Activated T-cell treated with anti-CD3 and anti-CD28 coated beads, Interleukin-2, amount 50 U/mL, for 72 hours (primary cell): ENCODE measurements at places on chromosomes 1 and 21. TPM values are rescaled to one million over a fixed set of nuclear protein-coding genes. Genes with fewer than 3 reads are reported as not detected.

DNA sequence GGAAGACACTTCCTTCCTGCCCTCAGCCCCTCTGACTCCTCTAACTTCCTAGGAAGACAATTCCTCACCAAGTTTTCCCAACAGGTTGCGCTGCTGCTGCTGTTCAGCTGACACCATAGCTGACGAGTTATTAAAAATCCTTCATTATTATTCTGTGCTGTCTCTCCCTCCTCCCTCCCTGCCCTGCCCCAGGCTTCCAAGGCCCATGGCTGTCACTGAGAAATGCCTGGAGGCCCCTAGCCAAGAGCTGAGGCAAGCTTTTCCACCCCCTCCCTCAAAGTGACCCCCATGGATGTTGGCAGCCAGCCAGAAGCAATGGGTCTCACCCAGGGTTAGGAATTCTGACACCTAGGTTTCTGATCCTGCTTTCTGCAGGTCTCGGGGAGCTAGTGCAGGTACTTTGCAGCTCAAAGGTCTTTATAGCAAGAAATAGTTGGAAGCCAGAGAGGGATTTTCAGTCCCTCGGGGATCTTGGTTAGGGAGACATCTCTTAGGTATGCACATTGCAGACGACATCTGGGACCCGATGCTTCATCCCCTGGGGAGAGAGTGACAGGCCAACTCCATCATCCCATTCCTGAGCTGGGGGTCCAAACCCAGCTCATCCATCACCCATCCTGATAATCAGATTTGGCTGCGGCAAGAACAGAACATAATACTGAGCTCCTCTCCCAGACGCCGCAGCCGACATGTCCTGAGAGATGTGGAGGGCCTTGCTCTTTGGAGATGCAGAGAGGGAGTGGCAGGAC is 65.0 kb downstream of the KIRREL1 start:
- H3K27me3 ChIP-seq, result peaks cover 9% of the 10 kb centered on the region
- H3K27ac ChIP-seq, result no peak overlapping the region
- H3K4me1 ChIP-seq, result no peaks in the 10 kb centered on the region
- DNase-seq, result no peak
- H3K4me3 ChIP-seq, result no peak overlapping the region
- H3K36me3 ChIP-seq, result no peaks in the 10 kb centered on the region

DNA sequence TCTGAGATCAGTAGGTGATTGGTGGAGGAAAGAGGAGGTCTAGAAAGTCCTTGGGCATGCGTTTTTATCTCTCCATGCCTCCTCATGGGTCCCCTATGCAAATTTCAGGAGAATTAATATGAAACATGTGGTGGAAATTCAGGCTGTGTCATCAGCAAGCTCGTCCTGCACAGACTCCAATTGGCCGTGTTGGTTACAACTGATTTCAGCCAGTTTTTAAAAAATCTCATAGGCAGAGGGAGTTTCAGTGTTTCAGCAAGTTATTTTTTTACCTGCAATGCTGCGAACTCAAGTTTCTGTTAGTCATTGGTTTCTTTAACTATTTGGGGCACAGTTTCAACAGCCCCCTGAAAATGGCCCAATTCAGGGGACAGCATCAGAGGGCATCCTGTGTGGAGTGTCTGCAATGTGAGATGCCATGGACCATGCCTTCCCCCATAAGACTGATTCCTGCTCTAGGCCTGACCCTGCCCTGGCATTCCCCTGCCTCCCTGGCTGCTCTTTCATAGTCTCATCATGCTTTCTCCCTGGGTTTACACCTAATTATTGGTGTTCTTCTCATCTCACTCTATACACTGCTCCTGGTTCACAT is 59.9 kb downstream of the C1orf198 start:
- H3K27ac ChIP-seq, result no peak overlapping the region
- H3K4me3 ChIP-seq, result no peak overlapping the region
- H3K36me3 ChIP-seq, result peaks cover 6% of the 10 kb centered on the region
- DNase-seq, result no peak
- H3K27me3 ChIP-seq, result no peaks in the 10 kb centered on the region
- no peaks in the 10 kb centered on the region for H3K4me1 ChIP-seq

DNA sequence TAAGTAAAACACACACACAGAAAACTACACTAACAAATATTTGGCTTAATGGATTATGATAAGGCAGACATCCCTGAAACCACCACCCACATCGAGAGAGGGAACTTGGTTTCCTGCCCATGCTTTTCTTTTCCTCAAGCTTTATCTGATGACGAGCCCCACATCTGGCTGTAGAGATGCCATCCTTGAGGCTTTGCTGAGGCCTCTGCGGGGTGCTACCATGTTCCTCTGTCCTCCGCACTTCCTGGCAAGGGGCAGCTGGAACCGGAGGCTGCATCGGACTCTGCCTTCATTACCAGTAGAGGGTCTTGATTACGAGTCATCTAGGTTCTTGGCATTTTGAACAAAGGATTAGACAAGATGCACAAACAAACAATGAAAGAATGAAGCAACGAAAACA is 21.7 kb upstream of the C1orf174 start:
- DNase-seq, result no peak
- peaks cover 20% of the 10 kb centered on the region for H3K4me1 ChIP-seq
- no peak overlapping the region for H3K27ac ChIP-seq
- H3K4me3 ChIP-seq, result peak overlapping the region; percentile 65

TMEM51 gene
- total RNA-seq, result not detected

CAPZA1 gene
- 228 TPM for total RNA-seq

- no peaks in the 10 kb centered on the region for H3K27me3 ChIP-seq
- peaks cover 49% of the 10 kb centered on the region for H3K4me1 ChIP-seq
- H3K27ac ChIP-seq, result peak overlapping the region; percentile 10
- H3K4me3 ChIP-seq, result no peak overlapping the region
Observed at GRCh38 chr1:114330451-114330983, 176.8 kb upstream of the SYT6 start.

DNA sequence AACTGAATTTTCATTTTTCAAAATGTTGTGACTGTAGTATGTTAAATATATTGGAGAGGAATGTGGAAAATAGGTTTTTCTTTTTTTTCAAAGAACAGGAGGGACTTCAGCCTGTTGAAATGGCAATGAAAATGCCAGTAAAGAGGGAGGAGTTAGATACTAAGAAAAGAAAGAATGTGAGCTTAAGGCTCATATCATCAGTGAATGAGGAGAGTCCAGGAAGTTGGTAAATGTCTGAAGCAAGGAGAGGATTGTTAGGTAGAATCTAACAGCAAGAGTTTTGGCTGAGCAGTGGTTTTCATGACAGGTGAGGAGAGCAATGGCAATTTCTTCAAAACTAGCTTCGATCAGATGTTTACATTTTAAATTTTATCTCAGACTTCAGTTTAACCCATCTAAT is 43.0 kb downstream of the PLA2G4A start:
- no peak overlapping the region for H3K27ac ChIP-seq
- peaks cover 10% of the 10 kb centered on the region for H3K4me1 ChIP-seq
- DNase-seq, result no peak
- no peaks in the 10 kb centered on the region for H3K27me3 ChIP-seq
- H3K4me3 ChIP-seq, result no peak overlapping the region

OPRD1 gene
- total RNA-seq, result not detected

DNA sequence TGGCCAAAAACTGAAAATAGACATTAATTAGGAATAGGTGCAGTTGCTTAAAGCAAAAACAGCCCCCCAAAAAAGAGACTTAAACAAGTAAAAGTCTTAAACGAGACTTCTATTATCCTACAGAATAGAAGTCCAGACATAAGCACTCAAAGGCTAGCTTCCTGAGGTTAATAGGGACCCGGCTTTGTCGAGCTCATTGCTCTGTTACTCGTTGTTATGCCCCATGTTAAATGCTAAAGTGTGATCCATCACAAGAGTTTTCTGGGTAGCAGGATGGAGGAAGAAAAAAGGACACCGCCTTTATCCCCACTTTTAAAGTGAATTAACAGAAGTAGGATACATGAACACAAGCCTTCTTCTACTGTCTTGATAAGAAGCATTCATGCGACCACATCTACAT is 10.6 kb downstream of the CD1D start:
- DNase-seq, result no peak
- no peaks in the 10 kb centered on the region for H3K36me3 ChIP-seq
- no peak overlapping the region for H3K27ac ChIP-seq

DNA sequence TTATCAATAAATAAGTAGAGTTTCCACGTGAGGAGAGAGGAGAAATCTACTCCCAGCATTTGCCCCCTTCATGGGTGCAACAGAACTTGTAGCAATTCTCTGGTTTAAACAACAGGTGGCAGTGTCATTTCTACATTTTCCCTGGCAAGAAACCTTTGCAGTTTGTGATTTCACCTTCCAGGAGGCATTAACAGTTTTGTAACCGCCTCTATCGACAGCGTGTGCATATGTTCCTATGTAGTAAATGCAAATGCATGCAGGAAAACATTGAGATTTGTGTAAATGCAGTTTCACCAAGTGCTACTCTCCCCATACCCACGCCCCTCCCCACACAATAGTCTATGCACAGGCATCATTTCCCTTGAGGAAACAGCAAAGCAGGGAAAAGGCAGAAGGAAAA is 494.7 kb downstream of the SMYD3 start:
- H3K27me3 ChIP-seq, result no peaks in the 10 kb centered on the region
- H3K27ac ChIP-seq, result no peak overlapping the region
- DNase-seq, result no peak
- no peak overlapping the region for H3K4me3 ChIP-seq

DNA sequence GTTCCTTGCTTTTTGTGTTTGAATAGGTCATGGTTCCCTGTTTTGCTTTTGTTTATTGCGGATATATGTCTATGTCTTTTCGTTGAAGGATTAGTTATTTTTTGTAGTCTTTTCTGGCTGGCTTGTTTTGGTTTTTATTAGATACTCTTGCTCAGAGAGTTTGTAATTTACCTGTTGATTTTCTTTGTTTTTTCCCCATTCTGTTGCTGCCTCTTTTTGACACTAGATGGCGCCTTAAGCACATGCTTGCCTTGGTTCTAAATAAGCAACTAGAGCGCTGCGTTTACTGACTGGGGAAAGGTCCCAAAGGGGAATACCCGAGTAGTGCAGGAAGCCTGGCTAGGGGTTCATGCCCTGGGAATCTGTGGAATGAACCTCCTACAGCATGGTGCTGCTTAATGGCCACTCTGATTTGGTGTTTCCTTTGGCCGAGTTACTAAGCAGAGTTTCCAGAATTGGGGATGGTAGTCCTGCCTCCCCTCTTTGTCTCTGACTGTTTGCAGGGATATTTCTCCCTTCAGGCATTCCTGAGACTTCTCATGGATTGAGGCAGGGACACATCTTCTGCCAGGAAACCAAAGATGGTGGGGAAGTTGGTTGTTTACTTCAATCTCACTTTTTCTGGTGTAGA is 143.2 kb downstream of the PTPRU start:
- peaks cover 9% of the 10 kb centered on the region for H3K36me3 ChIP-seq
- peaks cover 26% of the 10 kb centered on the region for H3K27me3 ChIP-seq
- DNase-seq, result no peak
- no peaks in the 10 kb centered on the region for H3K4me1 ChIP-seq
- no peak overlapping the region for H3K4me3 ChIP-seq
- no peak overlapping the region for H3K27ac ChIP-seq

- peaks cover 12% of the 10 kb centered on the region for H3K4me1 ChIP-seq
- no peak overlapping the region for H3K4me3 ChIP-seq
- no peaks in the 10 kb centered on the region for H3K27me3 ChIP-seq
- DNase-seq, result no peak
- H3K27ac ChIP-seq, result peak overlapping the region; percentile 87
Observed at GRCh38 chr1:175978476-175978875, 228.6 kb downstream of the COP1 start.

DNA sequence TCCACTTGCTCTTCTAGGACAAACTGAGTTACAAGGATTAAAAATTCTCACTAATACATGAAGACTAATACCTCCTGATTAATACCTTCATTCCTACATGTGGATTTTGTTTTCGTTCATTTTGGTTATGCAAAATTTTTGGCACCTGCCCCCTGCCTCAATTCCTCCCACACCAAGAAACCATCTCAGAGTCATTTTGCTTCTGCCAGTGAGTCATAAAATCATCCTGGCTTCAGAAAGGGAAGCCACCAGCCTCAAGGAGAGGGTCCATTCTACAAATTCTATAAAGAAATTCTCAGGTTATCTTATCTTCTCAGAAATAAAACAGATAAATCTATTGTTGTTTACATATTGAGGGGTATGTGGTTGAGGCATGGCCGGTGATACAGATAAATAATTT is 103.2 kb upstream of the COA6 start:
- H3K27me3 ChIP-seq, result peaks cover 22% of the 10 kb centered on the region
- peak; percentile 14 for DNase-seq
- peak overlapping the region; percentile 23 for H3K4me3 ChIP-seq
- peaks cover 27% of the 10 kb centered on the region for H3K4me1 ChIP-seq
- H3K36me3 ChIP-seq, result no peaks in the 10 kb centered on the region

GRCh38 chr1:55833529-55834091 is 618.4 kb upstream of the USP24 start:
- H3K4me3 ChIP-seq, result no peak overlapping the region
- H3K4me1 ChIP-seq, result no peaks in the 10 kb centered on the region
- no peaks in the 10 kb centered on the region for H3K36me3 ChIP-seq
- no peak overlapping the region for H3K27ac ChIP-seq
- H3K27me3 ChIP-seq, result no peaks in the 10 kb centered on the region

RPE65 gene
- total RNA-seq, result not detected

OR1C1 gene
- total RNA-seq, result not detected

GRCh38 chr1:22854688-22855565 is 117.7 kb downstream of the LACTBL1 start:
- H3K27ac ChIP-seq, result no peak overlapping the region
- H3K4me1 ChIP-seq, result no peaks in the 10 kb centered on the region
- DNase-seq, result no peak
- peaks cover 6% of the 10 kb centered on the region for H3K27me3 ChIP-seq
- H3K4me3 ChIP-seq, result no peak overlapping the region
- no peaks in the 10 kb centered on the region for H3K36me3 ChIP-seq

EMC1 gene
- total RNA-seq, result 36.5 TPM

RAB4A gene
- 31.7 TPM for total RNA-seq

ACOT11 gene
- 1.5 TPM for total RNA-seq

DNA sequence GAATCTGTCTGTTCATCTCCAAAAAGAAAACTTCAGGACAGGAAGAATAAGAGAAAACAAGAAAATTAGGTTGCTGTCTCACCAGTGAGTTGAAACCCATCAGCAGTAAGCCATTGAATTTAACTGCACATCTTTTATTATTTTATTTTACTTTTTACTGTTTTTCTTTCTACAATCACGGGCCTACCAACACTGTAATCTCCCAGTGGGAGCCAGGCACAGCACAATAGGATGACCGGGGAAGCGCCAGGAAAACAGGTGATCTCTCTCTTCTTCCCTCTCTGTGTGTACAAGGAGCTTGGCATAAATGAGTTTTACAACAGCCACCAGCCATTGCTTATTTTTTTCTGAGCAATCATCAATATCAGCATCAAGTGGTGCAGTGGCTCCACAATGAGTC is 113.1 kb upstream of the ESRRG start:
- no peaks in the 10 kb centered on the region for H3K4me1 ChIP-seq
- H3K27ac ChIP-seq, result no peak overlapping the region
- H3K36me3 ChIP-seq, result peaks cover 2% of the 10 kb centered on the region
- no peak overlapping the region for H3K4me3 ChIP-seq
